Hematopoietic multipotent progenitor cell treated with erythropoietin and hydrocortisone succinate and interleukin-3 and kit ligand, for 15 days (in vitro differentiated cells): ENCODE measurements at places on chromosomes 2 and 18.

DNA sequence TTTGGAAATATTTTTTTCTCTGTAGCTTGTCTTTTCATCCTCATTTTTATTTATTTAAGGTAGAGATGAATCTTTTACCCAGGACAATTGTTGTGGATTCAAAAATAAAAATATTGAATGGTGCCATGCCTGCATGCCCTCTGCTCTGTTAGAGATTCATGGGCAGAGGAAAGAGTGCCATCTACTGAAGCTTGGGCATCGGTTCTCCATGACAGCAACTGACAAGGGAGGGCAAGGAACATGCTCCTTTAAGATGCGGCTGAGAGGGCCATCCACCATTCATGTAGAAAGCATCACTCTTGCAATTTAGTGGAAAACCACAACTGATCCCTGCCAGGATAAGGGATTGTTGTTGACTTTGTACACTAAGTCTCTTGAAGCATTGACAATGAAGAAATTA, 79.9 kb downstream of the PARD3B start:
- no peak for DNase-seq

- no peak for DNase-seq
Measured at GRCh38 chr2:33126552-33126951, 179.8 kb downstream of the LTBP1 start.

- no peak for DNase-seq
Measured at GRCh38 chr2:33336036-33336625, 140.3 kb upstream of the RASGRP3 start.

DNA sequence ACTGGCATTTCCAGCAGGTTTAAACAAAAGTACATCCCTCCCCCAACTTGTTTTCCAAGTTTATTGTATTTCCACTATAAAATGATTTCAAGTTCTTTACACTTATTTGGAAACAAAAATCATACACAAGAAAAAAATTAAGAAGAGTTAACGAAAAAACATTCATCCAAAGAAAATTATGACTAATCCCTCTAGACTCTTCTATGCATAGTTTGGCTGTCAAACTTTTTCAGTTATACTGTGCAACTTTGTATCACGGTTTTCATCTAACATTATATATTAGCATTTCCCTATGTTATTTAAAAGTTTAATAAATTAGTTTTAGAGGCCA, 627 bp downstream of the WDCP start:
- DNase-seq, result no peak

DNA sequence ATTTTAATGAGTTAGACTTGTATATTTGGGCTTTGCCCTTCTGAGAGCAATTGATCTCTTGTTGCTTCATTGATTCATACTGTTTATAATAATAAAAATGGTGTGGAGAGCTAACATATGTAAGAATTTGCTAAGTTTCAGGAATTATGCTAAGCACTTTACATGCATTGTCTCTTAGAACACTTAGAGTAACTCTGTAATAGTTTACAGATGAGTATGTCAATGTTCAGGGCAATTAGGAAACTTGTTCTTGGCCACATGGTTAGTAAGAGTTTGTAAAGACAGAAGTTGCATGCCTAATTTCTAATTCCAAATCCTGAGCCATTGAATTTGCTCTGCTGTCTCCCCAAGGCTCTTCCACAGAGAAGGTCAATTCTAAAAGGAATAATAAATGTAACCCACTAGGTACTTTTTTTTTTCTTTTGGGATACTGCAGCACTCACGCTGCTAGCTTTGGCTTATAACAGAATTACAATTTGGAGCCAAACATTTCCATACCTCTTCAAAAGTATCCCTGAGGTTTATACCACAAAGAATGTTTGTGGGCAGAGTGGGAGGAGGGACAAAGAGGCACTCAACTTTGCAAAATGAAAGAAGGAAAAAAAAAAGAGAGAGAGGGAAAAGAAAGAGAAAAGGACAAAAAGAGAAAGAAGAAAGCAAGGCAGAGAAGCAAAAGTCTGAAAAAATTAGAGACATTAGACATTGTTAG, 232.4 kb downstream of the CALCRL start:
- no peak for DNase-seq

DNA sequence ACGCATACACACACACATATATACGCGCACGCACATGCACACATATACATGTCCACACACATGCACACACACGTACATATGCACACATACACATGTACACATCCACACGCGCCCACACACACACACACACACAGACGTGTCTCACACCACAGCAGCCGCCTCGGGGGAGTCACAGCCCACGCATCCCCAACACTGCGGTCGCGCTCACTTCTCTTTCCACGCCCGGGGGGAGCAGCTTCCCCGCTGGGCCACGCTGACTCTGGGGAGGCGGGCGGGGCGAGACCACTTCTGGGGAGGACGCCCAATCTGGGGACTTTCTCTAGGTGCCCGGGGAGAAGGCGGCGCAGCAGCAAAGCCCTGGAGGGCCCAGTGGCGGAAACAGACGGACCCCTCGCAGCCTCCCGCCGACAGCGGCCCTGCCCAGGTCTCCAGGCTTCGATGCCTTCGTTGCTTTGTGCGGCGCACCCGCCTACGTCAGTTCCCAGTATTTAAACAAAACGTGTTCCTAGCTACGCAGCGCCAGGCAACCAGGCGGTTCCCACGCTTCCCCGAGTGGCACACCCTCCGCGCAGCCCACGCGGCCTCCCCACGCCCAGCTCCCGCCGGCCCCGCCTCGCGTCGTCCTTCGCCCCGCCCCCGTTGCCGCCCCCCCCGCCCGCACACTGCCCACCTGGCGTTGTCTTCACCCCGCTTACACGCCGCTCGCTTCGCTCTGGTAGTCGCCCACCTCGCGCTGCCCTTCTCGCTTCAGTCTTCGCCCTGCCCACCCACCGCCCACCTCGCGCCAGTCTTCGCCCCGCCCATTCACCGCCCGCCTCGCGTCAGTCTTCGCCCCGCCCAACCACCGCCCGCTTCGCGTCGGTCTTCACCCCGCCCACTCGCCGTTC, 810 bp upstream of the RBFA start:
- DNase-seq, result no peak

GRCh38 chr2:102027036-102027980, 35.5 kb downstream of the IL1R2 start:
- no peak for DNase-seq

- DNase-seq, result no peak
Measured at GRCh38 chr2:146451972-146452371, 1392.9 kb upstream of the ACVR2A start.

DNA sequence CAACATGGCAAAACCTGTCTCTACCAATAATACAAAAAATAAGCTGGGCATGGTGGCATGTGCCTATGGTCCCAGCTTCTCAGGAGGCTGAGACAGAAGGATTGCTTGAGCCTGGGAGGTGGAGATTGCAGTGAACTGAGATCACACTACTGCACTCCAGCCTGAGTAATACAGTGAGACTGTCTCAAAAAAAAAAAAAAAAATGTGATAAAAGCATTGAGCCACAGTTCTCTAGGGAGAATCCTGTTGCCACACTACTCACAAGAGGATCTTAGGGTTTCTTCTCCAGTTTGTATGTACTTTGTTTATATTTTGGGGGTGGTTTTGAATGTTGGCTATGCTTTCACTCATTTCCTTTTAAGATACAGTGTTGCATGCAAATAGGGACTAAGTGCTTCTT, 62.0 kb downstream of the TMEM185B start:
- DNase-seq, result no peak

GRCh38 chr2:137051778-137052398, 286.5 kb downstream of the THSD7B start:
- DNase-seq, result no peak

- DNase-seq, result no peak
Measured at GRCh38 chr2:108586631-108587030, 52.4 kb downstream of the LIMS1 start.

GRCh38 chr2:209808521-209808920, 36.9 kb downstream of the UNC80 start:
- DNase-seq, result no peak

- DNase-seq, result no peak
Measured at GRCh38 chr2:99242151-99242550, 13.3 kb downstream of the LYG2 start.

DNA sequence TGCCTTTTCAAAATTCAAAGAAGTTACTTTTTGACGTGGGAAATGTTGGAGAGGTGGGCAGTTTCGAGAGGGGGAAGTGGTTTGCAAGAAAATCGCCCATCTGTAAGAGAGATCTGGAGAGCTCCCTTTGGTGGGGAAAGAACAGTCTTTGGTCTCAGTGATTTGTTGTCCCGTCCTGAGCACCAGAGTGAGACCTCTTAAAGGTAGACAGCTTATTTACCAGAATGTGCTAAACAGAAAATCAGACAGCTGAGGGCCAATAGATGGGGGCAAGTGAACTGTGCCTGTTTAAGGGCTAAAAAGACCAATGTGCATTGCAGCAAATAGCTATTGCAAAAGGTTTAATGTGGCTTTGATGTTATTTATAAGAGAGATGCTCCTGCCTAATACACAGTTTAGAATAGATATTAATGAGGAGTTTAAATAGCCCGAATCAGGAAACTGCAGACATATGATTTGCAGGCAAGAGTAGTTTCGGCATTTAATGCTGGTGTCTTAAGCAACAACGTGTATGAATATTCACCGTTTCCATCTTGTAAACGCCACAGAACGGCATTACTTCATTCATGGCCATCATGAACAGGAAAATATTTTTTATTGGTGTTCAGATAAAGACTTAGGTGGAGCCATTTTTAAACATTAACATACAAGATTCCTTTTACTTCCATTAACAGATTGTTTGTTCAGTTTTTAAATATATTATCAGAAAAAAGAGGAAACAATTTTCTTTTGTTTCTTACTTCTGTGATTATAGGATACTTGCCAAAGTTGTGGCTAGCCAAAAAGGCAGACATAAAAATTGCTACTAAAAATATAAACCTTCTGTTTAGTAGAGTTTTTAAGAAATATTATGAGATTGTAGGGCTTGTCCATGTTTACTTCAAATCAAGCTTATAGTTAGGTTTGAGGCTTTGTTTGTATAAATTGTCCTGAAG, 29.6 kb downstream of the ARHGAP15 start:
- DNase-seq, result no peak

- DNase-seq, result no peak
Measured at GRCh38 chr2:99707592-99707991, 217.8 kb upstream of the REV1 start.

GRCh38 chr2:118148809-118149208, 60.5 kb downstream of the INSIG2 start:
- no peak for DNase-seq

- DNase-seq, result no peak
Measured at GRCh38 chr2:116467243-116467642, 1347.2 kb upstream of the DDX18 start.
